ENCODE measurements at places on chromosomes 12 and 14. TPM values are rescaled to one million over a fixed set of nuclear protein-coding genes. Genes with fewer than 3 reads are reported as not detected.
A peak's percentile ranks its signal among the peaks of the same experiment; 100 is the strongest.

Gene OR10G3
- total RNA-seq = not detected

Gene TRIM9
- total RNA-seq = 4.4 TPM

DNA sequence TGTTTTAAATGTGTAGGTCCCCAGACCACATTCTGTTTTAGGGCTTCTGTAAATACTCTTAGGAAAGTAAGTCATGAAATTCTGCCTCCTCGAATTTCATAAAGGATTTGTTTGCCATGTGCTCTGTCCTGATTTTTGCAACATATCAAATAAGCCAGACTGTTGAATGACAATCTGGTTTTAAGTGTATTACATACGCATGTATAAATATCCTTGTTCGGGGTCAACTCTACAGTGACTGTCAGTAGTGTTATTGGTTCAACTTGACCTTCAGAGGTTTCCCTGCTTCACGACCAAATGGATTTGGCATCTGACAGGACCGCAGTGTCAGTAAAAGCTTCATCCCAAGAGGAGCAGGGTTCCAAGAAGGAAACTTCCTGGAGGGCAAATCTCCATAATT lies 52.7 kb downstream of the PPM1A start:
- no peak for DNase-seq

- no peak for DNase-seq
Measured at GRCh38 chr12:107650977-107651376, 34.6 kb upstream of the PWP1 start.

- DNase-seq = no peak
Measured at GRCh38 chr14:23043754-23044153, 1.7 kb downstream of the PSMB11 start.

Gene OLR1
- not detected for total RNA-seq

Gene ANKS1B
- total RNA-seq = 0.70 TPM

Gene DBX2
- total RNA-seq = not detected

DNA sequence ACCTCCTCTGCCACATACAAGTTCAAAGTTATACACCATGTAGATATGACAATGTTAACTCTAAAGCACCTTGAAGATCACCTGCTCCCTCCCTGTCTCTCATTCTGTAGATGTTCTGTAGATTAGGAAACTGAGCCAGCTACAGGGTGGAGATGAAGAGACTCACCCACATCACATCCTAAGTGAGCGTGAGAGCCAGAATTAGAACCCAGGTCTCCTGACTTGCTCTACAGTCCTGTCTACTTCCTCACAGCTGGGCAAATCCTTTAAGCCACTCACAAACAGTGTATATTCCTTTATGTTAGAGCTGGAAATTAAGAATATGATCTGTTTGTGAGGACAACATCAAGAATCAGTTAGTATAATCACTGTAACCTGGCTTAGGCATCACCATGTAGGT lies 1.8 kb downstream of the APPL2 start:
- DNase-seq = no peak

Gene OR4E2
- total RNA-seq = not detected

DNA sequence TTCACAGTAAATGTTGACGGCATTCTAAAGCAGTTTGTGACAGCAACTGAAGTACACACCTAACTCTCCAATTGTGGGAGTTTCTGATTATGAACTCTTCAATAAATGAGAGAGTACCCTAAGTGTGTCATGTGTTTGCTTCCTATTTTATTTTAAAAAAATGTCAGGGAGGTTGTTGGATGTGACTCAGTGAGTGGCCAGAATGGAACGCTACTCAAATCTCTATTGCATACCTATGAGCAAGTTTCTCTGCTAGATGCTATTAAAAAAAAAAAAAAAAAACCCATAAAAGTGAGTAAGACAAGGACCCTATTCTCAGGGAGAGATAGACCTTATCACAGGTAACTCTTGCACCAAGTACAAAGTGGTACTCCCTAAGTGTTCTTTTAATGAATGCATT lies 256.6 kb downstream of the BTG1 start:
- DNase-seq = no peak

DNA sequence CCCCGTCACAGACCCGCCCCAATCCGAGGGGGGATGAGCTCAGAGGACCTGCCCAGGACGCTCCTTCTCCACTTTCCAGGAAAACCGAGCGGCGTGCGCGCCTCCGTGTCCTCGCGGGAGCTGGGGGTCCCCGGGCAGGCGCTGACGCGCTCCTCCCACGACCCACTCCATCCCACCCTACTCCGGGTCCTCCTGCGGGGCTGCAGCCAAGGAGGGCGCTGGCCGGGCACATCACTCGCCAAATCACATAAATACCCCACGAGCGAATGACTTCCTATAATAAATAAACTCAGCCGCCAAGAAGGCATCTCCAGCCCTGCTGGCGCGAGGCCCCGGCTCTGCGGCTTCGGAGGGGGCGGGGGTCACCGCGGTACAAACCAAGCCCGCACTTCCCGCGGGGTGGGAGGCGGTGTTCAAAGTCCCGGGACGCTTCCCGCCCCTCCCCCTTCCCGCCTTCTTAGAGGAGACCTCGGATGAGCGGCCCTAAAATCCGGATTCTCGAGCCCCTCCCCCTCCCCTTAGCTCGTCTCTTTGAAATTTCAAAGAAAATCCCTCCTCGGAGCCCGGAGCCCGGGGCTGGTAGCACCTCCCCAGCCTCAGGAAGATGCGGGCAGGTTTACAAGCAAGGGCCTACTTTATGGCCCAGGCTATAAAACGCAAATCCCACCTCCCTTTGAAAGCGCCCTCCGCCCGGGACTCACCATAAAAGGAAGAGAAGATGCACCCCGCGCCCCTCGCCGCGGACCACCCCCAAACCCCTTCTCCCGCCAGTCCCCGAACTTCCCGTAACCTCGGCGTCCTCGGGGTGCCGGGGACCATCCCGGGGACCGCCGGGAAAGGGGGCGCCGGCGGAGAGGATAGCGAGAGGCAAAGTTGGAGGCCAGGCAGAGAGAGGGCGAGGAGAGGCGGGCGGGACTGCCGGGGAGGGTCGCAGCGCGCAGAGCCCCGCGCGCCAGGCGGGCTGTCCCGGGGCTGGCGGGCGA lies 712 bp upstream of the FZD10 start:
- no peak for DNase-seq

DNA sequence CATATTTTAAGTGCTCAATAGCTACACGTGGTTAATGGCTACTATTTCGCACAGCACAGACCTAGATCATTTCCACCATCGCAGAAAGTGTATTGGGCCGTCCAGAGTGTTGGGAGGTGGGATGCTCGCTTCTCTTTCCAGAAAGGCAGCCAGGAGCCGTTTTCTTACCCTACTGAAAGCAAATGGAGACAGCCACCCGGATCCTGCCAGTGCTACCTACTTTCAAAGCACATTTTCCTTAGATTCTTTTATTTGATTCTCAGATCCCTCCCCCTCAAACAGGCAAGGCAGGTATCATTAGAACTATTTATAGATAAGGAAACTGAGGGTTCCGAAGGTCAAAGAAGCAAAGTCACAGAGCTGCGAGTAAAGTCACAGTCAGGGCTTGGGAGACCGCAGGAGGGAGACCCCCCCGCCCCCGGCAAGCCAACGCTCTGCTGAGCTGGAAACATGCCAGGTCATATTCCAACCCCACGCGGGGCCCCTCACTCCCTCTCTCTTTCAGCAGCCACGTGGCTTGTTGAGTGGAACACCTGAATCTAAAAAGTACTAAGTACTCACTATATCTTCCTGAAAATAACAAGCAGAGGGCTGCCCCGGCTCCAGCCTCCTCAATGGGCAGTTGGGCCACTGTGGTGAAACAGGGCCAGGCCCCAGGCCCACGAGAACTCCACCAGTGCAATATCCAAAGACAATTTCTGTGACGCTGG lies 36.2 kb downstream of the PRIMA1 start:
- no peak for DNase-seq

GRCh38 chr12:74111688-74112360 lies 425.8 kb upstream of the ATXN7L3B start:
- no peak for DNase-seq

GRCh38 chr14:86712176-86712575 lies 1182.2 kb downstream of the FLRT2 start:
- DNase-seq = no peak

- no peak for DNase-seq
Measured at GRCh38 chr12:108759924-108760323, 28.6 kb upstream of the CORO1C start.

Gene SPSB2
- 9.2 TPM for total RNA-seq

Gene COX8C
- total RNA-seq = not detected

DNA sequence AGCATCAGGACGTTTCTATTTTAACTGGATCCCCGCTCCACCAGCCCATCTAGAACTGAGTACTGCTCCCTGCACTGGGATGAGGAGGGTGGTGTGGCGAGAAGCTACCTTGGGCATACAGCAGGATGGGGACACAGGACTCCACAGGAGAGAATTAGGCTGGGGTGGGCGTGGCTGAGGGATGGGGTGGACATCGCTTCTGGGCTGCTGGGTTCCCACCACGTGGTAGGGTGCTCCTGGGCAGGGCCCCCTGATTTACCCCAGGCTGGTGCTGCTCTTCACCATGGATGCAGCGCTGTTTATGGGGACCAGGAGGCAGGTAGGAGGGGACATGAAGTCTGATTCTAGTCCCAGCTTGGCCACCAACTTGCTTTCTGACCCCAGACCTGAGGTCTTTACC lies 41.9 kb downstream of the VDR start:
- no peak for DNase-seq

Gene MYF5
- total RNA-seq = not detected

Gene KRT78
- total RNA-seq = not detected

DNA sequence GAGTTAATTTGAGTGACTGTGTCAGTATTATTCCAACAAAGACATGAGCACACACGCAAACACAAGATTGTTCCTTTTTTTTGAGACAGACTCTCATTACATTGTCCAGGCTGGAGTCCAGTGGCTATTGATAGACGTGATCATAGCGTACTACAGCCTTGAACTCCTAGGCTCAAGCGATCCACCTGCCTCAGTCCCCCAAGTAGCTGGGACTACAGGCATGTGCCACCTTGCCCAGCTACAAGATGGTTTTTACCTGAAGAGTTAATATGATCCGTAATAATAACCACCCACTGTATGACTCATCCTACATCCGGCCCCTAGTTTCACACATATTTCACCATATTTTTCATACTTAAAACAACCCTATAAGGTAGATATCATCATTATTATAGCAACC lies 26.8 kb downstream of the BCAT1 start:
- no peak for DNase-seq

DNA sequence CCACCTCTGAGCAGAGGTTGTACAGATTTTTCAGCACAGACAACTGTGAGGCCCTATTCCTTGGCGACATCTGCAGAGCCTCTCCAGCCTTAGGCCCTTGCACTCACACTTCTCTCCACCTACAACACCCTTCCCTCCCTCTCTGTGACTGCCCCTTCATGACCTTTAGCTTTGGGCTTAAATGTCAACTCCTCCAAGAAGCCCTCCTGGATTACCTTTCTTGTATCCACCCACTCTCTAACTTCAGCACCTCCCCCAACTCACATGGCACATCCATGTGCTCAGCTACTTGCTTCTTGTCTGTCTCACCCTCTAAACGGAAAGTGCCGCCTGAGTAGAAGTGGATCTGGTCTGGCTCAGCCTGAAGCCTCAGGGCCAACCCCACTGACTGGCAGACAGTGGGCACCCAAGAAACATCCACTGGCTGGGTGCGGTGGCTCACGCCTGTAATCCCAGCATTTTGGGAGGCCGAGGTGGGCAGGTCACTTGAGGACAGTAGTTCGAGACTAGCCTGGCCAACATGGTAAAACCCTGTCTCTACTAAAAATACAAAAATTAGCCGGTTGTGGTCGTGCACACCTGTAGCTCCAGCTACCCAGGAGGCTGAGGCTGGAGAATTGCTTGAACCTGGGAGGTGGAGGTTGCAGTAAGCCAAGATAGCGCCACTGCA lies 22.1 kb downstream of the TRPV4 start:
- no peak for DNase-seq

Gene B4GALNT3
- total RNA-seq = 0.21 TPM

- DNase-seq = peak; percentile 88
Measured at GRCh38 chr14:22386924-22387775, 201.9 kb downstream of the DAD1 start.

Gene SLC17A8
- total RNA-seq = not detected
